Chondrocyte (in vitro differentiated cells): ENCODE measurements at places on chromosomes 16 and 17. TPM values are rescaled to one million over a fixed set of nuclear protein-coding genes. Genes with fewer than 3 reads are reported as not detected.

DNA sequence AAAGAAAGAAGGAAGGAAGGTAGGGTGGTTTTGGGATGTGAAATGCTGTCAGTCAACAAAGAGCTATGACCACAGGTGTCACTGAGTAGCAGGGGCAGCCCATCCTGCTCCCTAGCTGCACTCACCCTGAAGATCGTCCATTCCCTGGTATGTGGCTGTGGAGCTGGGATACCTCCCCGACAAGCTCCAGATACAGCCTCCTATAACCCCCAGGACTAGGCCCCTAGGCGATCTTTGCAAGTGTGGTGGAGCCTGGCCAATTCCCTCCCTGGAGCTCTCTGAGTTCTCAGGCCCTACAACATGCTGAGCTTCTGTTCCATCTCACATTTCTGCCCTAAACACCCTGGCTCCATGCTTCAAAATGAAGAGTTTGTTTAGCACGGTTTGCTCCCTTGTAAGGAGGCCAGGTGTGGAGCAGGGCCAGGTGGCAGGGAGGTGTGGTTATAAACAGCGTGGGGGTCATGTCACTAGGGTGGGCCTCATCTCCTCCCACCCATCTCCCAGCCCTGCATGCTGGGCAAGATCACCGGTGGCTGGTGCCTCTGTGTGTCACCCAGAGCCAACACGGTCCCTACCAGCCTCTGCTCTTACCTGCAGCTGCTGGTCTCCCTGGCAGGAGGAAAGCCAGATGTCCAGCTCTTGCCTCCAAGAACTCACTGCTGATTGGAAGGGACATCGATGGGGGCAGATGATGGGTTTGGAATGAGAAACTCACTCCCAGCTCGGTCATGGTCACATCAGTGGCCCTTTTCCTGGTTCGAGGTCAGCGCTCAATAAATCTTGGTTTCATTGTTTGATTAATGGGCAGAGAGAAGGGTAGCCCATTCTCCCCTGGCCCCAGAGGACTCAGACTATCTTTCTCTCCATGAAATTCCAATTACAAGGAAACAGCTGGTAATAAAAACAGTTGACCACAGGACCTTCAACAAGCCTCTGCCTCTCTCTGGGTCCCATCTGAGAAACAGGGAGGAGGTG lies 511.0 kb upstream of the CDH5 start:
- DNase-seq = no peak
- H3K4me1 ChIP-seq = no peaks in the 10 kb centered on the region
- H3K27ac ChIP-seq = no peak overlapping the region
- H3K4me3 ChIP-seq = no peak overlapping the region

DNA sequence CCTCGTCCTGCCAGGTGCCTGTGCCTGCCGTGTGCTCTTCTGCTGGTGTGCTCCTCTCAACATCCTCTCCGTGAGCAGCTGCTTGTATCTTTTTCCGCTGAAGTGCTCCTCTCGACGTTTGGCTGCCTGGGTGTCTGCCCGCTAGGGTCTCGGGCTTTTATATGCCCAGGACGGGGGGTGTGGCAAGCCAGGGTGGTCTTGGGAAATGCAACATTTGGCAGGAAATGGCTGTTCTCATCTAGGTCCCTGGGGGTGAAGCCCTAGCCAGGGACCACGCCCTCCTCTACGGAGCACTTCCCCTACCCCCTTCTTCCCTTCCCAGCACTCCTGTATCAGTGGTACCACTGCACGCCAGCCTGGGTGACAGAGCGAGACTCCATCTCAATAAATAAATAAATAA lies 49.4 kb downstream of the IQCK start:
- no peak overlapping the region for H3K27ac ChIP-seq
- no peak overlapping the region for H3K4me3 ChIP-seq
- H3K4me1 ChIP-seq = no peaks in the 10 kb centered on the region
- H3K27me3 ChIP-seq = no peaks in the 10 kb centered on the region
- no peaks in the 10 kb centered on the region for H3K36me3 ChIP-seq

GRCh38 chr17:1714427-1714979 lies 4.3 kb upstream of the TLCD2 start:
- peaks cover 29% of the 10 kb centered on the region for H3K36me3 ChIP-seq
- no peaks in the 10 kb centered on the region for H3K27me3 ChIP-seq
- H3K4me3 ChIP-seq = peak overlapping the region; percentile 97
- DNase-seq = no peak

The CARD14 gene
- total RNA-seq = 0.13 to 0.80 TPM (median 0.30 TPM) in 3 replicates

GRCh38 chr16:82761236-82761635 lies 134.5 kb downstream of the CDH13 start:
- DNase-seq = no peak
- peak overlapping the region; percentile 96 for H3K27ac ChIP-seq

The KRT31 gene
- not detected in 3 replicates for total RNA-seq

GRCh38 chr16:80197741-80198201 lies 343.0 kb upstream of the DYNLRB2 start:
- no peaks in the 10 kb centered on the region for H3K36me3 ChIP-seq
- peaks cover 26% of the 10 kb centered on the region for H3K4me1 ChIP-seq
- H3K27me3 ChIP-seq = no peaks in the 10 kb centered on the region
- H3K27ac ChIP-seq = peak overlapping the region; percentile 87
- H3K4me3 ChIP-seq = no peak overlapping the region

- peak overlapping the region; percentile 50 for H3K27ac ChIP-seq
- no peaks in the 10 kb centered on the region for H3K27me3 ChIP-seq
- no peaks in the 10 kb centered on the region for H3K36me3 ChIP-seq
- H3K4me1 ChIP-seq = peaks cover 51% of the 10 kb centered on the region
- peak overlapping the region; percentile 70 for H3K4me3 ChIP-seq
- no peak for DNase-seq
These were observed 594 bp upstream of the CARHSP1 start for GRCh38 chr16:8869212-8869987.

- no peaks in the 10 kb centered on the region for H3K27me3 ChIP-seq
- no peak overlapping the region for H3K27ac ChIP-seq
- DNase-seq = no peak
- H3K4me3 ChIP-seq = no peak overlapping the region
- H3K4me1 ChIP-seq = peaks cover 8% of the 10 kb centered on the region
- peaks cover 25% of the 10 kb centered on the region for H3K36me3 ChIP-seq
These were observed 44.1 kb downstream of the CYB5D2 start for GRCh38 chr17:4187076-4187475.

The SPN gene
- not detected in 3 replicates for total RNA-seq

GRCh38 chr16:79434771-79435170 lies 165.8 kb downstream of the MAF start:
- H3K4me1 ChIP-seq = peaks cover 22% of the 10 kb centered on the region
- peaks cover 6% of the 10 kb centered on the region for H3K27me3 ChIP-seq
- H3K4me3 ChIP-seq = no peak overlapping the region

The RPRML gene
- not detected in 3 replicates for total RNA-seq

- peaks cover 40% of the 10 kb centered on the region for H3K4me1 ChIP-seq
- peak overlapping the region; percentile 64 for H3K27ac ChIP-seq
- no peaks in the 10 kb centered on the region for H3K27me3 ChIP-seq
- no peak for DNase-seq
- no peak overlapping the region for H3K4me3 ChIP-seq
These were observed 92.0 kb upstream of the CDH5 start for GRCh38 chr16:66274335-66275110.
